ENCODE measurements at places on chromosomes 7 and 10.

DNA sequence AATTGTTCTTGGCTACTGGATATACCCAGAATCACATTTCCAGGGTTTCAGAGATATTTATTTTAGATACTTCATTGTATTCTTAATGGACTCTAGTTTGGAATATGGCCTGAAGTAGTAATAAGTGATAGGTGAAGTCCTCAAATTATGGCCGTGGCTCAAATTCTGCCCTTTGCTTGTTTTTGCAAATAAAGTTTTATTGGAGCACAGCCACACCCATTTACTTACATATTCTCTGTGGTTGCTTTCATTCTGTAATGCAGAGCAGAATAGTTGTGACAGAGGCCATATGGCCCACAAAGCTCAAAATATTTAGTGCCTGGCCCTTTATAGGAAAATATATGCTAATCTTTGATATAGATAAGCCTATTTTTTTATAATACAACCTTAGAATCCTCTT is 19.5 kb downstream of the ANLN start:
- DNase-seq: no peak

- DNase-seq: no peak
Measured at GRCh38 chr10:93991114-93991513, 2.6 kb upstream of the PLCE1 start.

GRCh38 chr7:130263130-130263529 is 3.5 kb upstream of the CPA2 start:
- no peak for DNase-seq

DNA sequence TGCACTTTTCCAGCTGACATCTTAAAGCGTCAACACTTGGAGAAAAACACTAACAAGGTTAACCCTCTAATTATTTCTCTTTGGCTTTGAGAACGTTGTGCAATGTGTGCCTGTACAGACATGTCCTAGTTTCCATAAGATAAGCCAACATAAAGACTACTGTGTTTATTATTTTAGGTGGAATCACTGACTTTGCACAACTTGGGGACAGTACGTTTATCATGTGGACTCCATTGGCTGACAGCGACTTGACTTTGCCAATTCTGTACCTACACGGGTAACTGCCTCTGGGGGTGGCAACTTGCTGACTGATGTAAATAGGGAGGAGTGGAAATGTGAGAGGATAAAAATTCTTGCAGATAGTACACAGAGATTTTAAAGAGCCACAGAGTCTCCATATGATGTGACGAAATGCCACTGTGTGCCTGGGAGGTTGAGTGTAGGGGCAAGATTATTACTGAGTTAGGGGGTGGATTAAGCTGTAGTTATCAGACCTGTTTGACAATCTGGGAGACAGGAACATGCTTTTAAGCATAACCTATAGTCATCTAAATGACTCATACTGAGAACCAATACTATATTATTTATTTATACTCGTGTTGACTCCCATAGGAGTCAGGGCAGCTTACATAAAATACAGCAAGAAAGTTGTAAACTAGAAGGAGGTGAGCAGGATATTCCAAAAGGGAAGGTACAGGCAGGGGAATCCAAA is 21.0 kb downstream of the SLC13A4 start:
- DNase-seq: no peak

- DNase-seq: no peak
Measured at GRCh38 chr10:26969145-26969926, 108.6 kb upstream of the ABI1 start.

DNA sequence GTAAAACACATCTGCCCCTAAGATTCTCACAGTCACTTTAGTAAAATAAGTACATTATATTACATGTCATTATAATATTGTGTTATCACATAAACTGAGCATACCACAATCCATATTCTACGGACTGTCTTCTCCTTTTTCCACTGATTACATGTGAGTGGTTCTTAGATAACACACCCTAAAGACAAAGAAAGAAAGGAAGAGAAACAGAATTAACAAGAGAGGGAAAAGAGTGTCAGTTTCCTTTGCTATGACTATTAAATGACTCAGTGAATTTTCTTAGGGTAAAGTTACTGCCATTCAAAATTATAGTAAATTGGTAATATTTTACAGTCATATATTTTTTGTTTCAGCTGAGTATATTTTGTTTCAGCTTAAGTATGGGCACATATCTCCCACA is 268.3 kb downstream of the TWIST1 start:
- no peak for DNase-seq

- no peak for DNase-seq
Measured at GRCh38 chr7:90594751-90595317, 1.3 kb upstream of the CDK14 start.

DNA sequence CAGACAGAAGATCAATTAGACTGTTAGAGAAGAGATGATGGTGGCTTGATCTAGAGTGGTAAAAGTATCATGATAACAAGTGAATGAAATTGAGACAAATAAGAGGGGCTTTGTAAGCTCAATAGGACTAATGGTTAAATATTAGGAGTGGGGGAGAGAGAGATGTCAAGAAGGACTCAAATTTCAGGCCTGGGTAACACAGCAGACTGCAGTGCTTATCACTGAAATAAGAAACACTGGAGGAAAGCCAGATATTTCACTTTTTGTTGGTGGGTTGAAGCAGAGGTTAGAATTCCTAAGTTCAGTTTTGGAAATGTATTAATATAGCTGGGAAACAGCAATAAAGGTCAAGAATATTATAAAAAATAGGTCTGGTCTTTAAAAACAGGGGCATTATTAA is 74.6 kb downstream of the ORC5 start:
- DNase-seq: no peak

GRCh38 chr7:43785420-43785819 is 26.9 kb downstream of the BLVRA start:
- peak; percentile 17 for DNase-seq

- DNase-seq: no peak
Measured at GRCh38 chr7:41093141-41093540, 609.7 kb downstream of the INHBA start.

DNA sequence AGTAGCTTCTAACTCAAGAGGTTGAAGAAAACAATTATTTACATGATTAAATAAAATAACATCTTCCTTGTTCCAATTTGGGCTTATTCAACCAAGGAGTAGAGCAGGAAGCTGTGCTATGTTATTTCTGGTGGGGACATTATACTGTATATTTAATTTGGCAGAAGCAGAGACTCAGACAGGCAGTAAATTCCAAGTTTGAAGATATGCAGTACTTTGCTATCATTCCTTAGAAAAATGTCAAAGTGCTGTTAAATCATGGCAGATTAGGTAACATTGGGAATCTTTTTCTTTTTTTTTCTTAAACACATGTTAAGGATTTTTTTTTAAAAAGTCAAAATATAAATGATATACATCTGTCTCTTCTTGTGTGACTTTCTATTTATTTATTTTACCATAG is 190.1 kb downstream of the SUGCT start:
- no peak for DNase-seq

DNA sequence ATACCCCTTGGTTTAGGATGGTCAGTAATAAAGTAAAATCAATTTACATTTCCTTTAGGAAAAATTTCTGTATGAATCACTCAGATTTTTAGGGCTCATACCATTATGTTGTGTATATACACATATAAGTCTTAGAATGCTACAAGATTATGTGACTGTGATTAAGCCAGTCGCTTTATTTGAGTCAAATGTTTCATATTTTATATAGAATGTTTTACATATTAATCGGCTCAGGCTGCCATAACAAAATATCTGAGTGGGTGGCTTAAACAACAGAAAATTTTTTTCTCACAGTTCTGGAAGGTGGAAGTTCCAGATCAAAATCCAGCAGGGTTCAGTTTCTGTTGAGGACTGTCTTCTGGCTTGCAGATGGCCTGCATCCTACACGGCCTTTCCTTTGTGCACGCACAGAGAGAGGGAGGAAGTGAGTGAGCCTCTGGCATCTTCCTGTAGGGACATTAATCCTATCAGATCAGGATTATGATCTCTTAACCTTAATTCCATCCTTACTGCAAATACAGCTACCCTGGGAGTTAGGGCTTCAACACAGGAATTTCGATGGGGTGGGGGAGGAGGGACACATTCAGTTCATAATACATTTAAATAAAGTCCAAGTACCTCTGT is 198.0 kb downstream of the PHF14 start:
- no peak for DNase-seq

- no peak for DNase-seq
Measured at GRCh38 chr10:51162002-51162401, 87.7 kb downstream of the PRKG1 start.

GRCh38 chr10:122984708-122985107 is 4.5 kb downstream of the PSTK start:
- no peak for DNase-seq

- no peak for DNase-seq
Measured at GRCh38 chr10:49011756-49012155, 72.1 kb upstream of the LRRC18 start.

- no peak for DNase-seq
Measured at GRCh38 chr10:98444314-98445006, 2.3 kb downstream of the HPS1 start.

- DNase-seq: no peak
Measured at GRCh38 chr7:128879939-128880746, 17.5 kb downstream of the ATP6V1F start.

GRCh38 chr10:79948976-79949722 is at the start of gene SFTPD:
TSS of gene SFTPD (minus strand) at chr10:79949105. CDS start at chr10:79946659, 2,446 bp downstream.
- DNase-seq: no peak

GRCh38 chr10:126906704-126907422 is 1.6 kb downstream of the DOCK1 start:
- DNase-seq: no peak

DNA sequence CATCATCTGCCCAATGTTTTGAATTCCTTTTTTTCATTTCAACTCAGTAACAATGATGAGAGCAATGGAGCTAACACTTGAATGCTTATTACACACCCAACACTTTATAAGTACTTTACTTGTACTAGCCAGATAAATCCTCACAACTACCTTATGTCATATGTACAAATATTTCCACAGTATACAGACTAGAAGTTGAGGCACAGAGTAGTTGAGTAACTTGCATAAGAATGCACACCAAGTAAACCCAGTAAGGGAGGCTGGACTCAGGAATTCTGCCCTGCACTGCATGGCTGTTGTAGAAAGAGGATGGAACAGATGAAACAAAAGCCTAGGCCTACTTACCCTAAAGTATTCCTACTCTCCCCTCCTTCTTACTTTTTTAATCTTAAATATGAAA is 15.8 kb downstream of the DPY19L1 start:
- no peak for DNase-seq

DNA sequence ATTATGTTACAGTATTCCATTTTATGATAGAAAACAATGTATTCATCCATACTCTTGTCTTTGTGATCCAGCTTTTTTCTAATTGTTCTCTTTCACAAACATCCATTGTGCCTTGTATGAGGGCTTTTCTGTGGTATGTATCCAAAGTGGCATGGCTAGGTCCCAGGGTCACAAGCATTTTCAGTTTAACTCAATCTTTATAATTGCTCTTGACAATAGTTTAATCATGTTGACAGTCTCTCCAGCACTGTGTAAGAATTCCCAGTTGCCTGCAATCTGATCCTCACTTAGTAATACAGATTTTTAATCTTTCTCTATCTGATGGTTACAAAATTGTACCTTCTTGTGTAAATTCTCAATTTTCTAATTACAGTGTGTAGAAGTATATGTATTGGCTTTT is 533.4 kb downstream of the NEBL start:
- no peak for DNase-seq

DNA sequence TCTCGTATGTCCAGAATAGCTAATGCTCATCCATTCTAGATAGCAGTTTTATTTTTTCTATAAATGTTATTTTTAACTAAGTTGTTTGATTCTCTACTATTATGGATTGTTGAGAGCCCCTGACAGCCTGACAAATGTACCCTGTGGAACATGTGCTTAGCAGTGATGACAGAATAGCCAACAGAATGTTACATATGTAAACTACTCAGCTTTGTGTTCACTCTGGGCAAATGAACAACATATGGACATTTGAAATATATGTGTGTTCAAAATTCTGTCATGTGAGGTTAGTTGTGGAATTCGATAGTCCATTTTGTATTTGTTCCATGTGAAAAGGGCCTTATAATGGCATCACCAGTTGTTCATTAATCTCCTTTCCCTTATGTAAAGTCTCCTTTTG is 199.7 kb downstream of the EXOC4 start:
- DNase-seq: no peak

DNA sequence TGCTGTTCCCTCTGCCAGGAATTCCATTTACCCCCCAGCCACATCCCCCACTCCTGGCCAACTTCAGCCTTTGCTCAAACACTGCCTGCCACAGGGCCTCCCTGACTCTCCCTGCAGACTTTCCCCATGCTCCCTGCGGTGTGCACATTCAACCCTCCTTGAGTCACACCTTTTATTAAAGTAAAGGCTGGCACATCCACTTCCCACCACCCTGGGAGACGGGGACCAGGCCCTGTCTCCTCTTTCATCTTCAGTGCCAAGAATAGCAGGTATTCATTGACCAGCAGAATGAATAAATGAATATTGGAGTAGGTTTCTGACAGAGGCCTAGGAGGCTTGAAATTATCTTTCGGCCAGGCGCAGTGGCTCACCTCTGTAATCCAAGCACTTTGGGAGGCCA is 91.4 kb downstream of the GRK5 start:
- DNase-seq: no peak

DNA sequence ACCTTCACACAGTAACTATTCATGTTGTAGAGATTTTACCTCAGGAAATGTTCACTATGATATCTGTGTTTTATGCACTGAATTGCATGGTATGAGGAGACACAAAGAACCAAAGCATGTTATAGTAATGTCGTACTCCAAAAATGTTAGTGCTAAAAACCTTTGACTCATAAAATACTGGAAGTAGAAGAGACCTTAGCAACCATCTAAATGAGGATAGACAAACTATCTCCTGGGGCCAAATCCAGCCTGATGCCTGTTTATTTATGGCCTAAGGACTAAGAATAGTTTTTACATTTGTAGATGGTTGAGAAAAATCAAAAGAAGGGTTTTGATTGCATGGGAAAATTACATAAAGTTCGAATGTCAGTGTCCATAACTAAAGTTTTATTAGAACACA is 535.1 kb downstream of the INHBA start:
- no peak for DNase-seq

GRCh38 chr7:73932364-73932763 is 71.4 kb downstream of the TMEM270 start:
- DNase-seq: no peak

DNA sequence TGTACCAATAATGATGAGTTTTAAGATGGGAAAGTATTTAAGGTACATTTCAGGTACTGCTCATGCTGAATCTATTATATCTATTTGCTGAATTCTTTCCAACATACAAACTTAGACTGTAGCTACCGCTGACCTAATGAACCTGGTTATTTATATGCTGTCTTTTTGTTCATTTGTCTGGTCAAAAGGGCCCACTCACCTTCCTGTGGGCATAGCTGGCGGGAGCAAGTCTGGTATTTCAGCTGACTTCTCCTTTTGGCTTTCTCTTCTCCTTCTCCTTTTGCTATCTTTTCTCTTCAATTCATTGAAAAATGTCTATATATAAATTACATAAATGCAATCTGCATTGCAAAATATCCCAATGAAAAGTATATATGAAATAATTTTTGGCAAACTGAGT is 9.5 kb downstream of the PLXDC2 start:
- no peak for DNase-seq

GRCh38 chr10:102542800-102543418 is 39.1 kb downstream of the SUFU start:
- no peak for DNase-seq
